Chondrocyte (in vitro differentiated cells): ENCODE measurements at places on chromosomes 5 and 9.

- no peak for DNase-seq
Observed at GRCh38 chr5:141223112-141223783, at the start of gene PCDHB14. Gene PCDHB14 (plus strand): TSS chr5:141223343. CDS start chr5:141223506, 163 bp downstream.

DNA sequence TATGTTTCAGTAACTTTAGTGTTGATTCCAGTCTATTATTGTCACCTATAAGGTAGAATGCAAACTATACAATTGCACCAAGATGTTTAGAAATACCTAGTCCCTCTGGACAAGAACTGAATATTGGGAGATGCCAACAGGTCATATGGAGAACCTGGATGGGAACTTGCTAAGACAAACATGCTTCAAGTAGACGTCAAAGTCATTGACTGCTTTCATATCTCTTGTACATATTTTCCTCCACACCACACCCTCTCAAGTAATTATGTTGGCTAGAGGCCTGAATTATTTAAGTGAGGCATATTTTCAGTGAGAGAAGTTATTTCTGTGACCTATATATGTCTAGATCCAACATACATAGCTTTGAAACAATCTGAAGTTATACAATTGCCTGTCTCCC is 453.3 kb downstream of the ELAVL2 start:
- DNase-seq = no peak

DNA sequence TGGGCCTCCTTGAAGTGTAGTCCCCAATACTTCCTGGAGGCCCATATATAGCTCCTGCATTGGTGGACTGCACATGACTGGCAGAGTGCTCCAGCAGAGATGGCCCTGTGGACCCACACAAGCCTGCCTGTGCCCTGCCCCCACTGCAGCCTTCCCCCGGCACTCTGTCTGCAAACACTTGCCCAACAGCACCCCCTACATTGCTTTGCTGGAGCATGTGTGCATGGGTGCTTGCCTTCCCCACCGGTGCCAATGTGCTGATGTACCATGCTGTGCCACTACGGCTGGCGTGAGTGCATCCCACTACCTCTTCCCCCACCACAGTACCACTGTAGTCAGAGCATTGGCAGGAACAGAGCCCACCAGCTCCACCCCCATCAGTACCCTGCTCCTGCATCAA is 563.6 kb upstream of the CTNND2 start:
- DNase-seq = no peak

GRCh38 chr5:164679461-164679860 is 1174.0 kb downstream of the MAT2B start:
- no peak for DNase-seq

DNA sequence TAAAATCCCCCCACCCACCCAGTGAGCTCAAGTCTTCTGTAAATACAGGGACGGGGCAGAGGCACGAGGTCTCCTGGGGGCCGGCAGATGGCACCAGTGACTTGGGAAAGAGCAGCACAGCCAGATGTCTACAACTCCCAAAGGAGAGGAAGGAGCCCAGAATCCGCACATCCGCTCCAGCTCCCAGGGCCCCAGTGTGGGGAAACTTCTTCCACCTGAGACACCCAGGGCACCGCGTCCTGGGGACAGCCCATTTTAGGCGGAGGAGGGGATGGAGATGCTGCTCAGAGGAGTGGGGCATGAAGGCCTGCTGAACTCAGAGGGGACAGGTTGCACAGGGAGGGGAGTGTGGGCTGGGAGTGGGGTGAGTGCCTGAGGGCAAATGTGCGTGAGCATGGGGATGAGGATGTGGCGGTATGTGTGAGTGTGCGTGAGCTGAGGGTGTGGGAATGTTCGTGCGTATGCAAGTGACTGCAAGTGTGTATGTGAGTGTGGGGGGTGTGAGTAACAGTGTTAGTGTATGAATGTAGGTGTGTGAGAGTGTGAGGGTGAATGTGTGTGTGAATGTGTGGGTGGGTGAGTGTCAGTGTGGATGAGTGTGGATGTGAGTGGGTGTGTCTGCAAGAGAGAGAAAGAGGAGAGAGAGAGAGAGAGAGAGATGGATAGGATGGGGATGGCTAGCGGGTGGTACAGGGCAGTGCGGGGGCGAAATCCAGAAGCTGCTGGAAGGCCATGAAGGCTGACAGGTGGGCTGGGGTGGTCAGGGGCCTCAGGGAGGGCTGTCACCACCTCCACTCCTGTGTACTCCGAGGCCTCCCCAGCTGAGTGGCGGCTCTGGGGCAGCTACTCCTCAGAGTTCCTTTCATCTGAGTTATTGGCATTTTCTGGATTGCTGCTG is 63.5 kb downstream of the DUSP1 start:
- peak; percentile 85 for DNase-seq

DNA sequence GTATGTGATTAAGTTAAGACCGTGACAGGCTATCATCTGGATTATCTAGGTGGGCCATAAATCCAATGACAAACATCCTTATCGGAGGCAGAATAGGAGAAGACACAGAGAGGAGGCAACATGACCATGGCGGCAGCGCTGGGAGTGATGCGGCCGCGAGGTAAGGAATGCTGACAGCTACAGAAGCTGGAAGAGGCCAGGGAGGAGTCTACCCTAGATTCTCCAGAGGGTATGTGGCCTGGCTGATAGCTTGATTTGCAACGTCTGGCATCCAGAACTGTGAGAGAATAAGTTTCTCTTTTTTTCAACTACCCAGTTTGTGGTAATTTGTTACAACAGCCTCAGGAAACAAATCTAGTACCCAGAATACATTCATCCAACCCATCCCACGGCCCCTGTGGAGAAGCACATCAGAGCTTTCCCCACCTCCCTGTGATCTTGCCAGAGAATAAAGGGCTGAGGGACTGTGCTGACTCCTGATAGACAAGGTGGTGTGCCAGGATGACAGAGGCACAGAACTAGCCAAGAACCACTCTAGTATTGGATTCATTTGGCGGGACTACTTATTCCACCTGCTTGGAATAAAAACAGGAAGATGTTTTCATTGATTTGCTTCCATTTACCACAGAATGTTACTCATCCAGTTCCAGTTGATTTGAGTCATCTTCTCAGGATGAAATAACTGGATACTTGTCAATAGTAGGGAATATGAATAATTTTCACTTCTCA is 187.4 kb downstream of the MAN2A1 start:
- DNase-seq = no peak

GRCh38 chr9:129172816-129173215 is 5.2 kb downstream of the IER5L start:
- DNase-seq = no peak

DNA sequence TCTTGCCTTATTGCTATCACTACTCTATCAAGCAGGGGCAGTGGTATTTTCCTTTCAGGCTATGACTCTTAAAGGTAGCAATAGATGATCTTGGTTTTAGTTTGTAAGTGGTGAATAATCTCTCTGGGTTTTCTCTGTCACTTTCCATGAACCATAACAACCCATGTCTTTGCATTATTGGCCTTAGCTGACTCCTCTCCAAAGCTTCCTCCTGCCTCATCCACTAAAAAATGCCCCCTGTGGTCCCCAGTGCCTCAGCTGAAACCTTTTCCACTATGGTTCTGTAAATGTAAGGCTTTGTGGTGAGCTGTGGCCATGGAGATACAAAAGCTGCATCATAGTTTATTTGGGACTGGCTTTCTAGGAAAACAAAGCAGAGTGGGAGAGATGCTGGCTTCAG is 128.8 kb downstream of the GPBP1 start:
- DNase-seq = no peak

DNA sequence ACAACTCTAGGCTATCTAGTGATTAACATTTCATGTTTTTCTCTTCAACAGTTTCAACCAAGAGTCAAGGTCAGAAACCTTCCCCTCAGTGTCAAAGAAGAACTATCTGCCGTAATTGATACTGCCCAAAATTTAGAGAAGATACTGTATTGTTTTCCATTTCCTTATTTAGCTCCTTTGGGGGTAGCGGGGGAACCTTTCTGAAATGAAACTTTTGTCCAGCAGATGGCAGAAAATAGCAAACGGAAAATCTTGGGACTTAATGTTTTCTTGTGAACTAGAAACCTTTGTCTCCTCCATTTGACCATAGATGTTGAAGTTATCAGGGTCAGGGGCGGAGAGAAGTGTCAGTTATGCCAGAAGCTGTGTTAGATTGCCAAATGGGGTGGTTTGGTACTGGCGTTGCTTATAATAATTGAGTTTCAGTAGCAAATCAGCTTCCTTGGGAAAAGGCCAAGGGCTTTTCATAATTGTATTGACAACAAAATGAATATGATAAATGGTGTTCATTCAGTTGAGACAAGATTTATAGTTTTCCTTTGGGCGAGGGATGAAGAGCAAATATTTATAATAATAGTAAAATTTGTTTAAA is 101.7 kb upstream of the TLX3 start:
- DNase-seq = no peak

- no peak for DNase-seq
Observed at GRCh38 chr9:16068476-16068875, 515.6 kb downstream of the CCDC171 start.

DNA sequence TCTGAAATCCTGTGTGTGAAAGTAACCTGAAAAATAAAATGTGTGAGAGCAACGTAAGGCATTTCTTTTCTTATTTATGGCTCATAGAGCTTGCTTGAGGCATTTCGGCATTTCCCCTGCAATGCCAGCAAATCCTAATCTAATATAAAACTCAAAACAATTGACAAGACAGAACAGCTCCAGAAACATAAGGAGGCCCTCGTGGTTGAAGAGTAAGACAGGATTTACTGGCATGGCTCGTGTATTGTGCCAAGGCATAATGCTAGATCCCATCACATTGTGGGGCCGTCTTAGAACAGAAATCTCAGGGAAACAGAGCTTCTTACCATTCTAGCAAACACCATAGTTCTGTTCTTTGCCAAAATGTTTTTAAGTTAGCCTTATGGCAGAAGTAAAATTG is 166.2 kb downstream of the NTRK2 start:
- DNase-seq = no peak

GRCh38 chr9:129236441-129237145 is 58.5 kb upstream of the IER5L start:
- DNase-seq = peak; percentile 51

DNA sequence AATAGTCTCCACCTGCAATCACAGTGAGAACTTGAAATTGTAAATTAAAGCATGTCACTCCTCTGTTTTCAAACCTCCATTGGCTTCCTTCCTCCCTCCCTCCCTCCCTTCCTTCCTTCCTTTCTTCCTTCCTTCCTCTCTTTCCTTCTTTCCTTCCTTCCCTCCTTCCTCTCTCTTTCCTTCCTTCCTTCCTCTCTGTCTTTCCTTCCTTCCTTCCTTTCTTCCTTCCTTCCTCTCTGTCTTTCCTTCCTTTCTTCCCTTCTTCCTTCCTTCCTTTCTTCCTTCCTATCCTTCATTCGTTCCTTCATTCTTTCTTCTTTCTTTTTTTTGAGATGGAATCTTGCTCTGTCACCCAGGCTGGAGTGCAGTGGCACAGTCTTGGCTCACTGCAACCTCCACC is 595.0 kb upstream of the ZNF608 start:
- no peak for DNase-seq

- no peak for DNase-seq
Observed at GRCh38 chr5:126339215-126339805, 83.9 kb upstream of the GRAMD2B start.

- no peak for DNase-seq
Observed at GRCh38 chr9:23088932-23089364, 642.3 kb downstream of the DMRTA1 start.

DNA sequence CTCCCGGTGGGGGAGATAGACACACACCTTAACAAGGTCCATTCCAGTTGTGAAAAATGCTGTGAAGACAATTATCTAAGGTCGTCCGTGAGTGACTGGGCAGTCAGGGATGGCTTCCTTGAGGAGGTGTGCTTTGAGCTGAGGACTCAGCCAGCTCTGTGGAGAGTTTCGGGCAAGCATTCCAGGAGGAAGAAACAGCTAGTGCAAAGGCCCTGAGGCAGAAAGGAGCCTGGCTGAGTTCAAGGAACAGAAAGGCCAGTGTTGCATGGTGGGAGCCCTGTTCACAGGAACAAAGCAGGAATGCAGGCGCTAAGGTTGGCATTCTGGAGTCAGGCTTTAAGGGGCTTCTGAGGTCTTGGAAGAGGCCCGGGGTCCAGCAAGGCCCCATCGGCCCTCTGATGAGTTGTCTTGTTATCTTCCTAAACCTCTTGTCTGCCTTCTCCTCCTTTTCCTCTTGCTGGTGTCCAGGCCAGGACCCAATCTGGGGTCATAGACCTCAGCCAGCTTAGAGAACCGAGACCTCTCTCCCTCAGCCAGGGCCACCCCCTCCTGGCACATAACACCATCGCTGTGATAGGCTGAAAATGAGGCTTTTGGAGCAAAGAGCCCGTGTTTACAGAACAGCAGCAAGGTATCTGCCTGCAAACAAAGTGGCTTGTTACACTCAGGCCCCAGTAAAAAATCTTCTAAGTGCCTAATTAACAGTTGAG is 270.2 kb upstream of the MVB12B start:
- DNase-seq = no peak

DNA sequence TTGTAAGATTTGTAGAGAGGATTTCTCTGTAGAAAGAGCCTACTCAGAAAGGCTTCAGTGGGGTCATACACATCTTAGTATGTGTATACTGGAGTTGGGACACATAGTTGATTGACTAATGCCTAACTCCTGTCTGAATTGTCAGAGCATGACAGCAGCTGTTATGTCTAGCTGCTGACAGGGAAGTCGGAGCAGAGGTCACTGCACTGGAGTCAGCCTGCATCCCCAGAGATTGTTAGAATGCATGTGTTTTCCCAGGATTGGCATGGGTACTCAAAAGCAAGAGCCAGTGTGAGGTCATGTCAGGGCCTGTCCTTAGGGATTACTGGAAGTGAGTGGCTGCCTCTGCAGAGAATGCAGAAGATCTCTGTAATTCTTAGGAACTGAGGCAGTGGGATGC is 82.7 kb downstream of the ITGA1 start:
- no peak for DNase-seq

- DNase-seq = no peak
Observed at GRCh38 chr5:68683632-68684036, 410.2 kb upstream of the SLC30A5 start.

DNA sequence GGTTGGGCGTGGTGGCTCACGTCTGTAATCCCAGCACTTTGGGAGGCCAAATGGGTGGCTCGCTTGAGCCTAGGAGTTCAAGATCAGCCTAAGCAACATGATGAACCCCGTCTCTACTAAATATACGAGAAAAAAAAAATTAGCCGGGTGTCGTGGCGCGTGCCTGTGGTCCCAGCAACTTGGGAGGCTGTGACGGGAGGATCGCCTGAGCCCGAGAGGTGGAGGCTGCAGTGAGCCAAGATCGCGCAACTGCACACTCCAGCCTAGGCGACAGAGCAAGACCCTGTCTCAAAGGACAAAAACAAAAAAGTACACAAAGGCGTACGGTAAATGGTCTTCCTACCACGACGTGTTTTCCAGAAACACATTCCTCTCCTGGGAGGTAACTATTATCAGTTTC is 538 bp upstream of the BDP1 start:
- DNase-seq = no peak

- no peak for DNase-seq
Observed at GRCh38 chr5:96146675-96147074, 185.0 kb upstream of the ELL2 start.

GRCh38 chr5:5422819-5423515 is 490 bp downstream of the ICE1 start:
- DNase-seq = no peak

GRCh38 chr9:93326056-93326455 is 125.4 kb upstream of the FAM120A start:
- no peak for DNase-seq

GRCh38 chr5:161299053-161299452 is 247.5 kb downstream of the GABRB2 start:
- DNase-seq = no peak
